Neural progenitor cell (in vitro differentiated cells): ENCODE measurements at places on chromosomes 13 and 19. TPM values are rescaled to one million over a fixed set of nuclear protein-coding genes. Genes with fewer than 3 reads are reported as not detected.

DNA sequence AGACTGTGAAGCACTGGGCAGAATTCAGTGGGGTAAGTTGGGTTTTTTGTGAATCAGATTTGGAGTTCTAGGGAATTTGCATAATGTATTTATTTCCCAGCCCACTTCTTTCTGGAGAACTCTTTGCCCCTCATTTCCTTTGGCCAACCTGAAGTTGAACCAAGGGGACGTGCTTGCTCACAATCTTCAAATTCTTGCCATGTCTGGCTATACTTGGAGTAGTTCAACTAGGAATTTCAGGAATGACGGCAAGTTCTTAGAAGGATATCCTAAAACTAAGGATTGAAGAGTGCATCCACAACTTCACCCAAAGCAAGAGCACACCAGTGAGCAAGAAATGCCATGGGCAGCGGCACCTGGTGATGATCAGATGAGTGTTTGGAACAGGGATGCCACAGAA, 88.5 kb downstream of the TEX26 start:
- DNase-seq, result no peak

SMAD9 gene
- total RNA-seq, result 1.2 and 1.6 TPM in 2 replicates

ADGRE2 gene
- 0.28 and 0.34 TPM in 2 replicates for total RNA-seq

GRCh38 chr13:42021851-42022250, 26.6 kb upstream of the DGKH start:
- no peak for DNase-seq

DNA sequence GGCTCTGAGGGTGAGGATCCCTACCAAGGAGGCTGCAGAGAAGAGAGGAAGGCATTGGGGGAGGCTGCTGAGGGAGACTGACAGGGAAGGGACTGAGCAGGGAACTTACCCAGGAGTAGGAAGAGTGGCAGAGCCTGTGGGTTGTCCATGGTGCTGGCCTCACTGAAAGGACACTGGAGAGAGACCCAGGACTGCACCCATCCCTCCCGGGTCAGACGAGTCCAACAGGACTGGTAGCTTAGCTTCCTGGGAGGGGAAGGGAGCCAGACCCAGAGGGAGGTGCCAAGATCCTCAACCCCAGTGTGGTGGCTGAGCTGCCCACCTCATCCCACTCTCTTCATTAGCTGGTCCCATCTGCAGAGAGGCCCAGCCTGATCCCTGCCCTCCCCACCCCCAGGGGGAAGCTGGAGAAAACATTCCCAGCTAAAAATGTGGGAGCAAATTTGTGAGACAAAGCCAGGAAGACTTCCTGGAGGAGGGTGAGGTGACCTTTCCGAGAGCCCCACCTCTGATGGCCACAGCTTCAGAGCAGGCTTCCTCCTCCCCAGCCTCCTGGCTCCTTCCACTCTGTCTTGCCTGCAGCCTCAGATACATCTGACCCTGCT, at the start of gene VSIG10L:
Gene VSIG10L, minus strand, starts transcription at position 164 of the 605 bp plus-strand sequence. Its CDS starts 15 bp downstream, at position 149.
- no peak for DNase-seq

GRCh38 chr13:33740134-33740538, 77.8 kb upstream of the RFC3 start:
- DNase-seq, result no peak

DNA sequence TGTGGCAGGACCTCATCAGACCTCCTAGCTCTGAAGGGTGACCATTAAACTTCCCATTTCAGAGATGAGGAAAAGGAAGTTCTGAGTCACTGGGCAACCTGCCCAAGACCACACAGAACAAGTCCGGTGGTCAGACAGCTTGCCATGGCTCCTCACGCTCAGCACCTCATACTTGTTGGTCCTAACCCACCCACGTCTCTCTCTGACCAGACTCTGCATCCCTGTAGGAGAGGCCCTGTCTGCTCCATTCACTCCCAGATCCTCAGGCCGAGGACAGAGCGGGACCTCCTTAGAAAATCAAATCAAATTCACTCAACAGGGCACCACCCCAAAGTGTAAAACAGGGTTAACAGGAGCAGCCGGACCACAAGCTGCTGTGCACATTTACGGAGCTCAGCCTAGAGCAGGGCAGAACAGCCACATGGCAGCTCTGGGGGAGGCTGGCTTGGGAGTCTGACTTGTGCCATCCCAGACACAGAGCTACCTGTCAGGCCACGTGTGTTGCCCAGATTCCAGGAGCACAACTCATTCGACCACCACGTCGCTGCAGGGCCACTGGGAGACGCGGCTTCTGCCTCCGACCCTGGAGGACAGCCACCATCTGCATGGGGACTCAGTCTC, 1.7 kb downstream of the MIER2 start:
- no peak for DNase-seq

DPF1 gene
- total RNA-seq, result 3.4 and 6.5 TPM in 2 replicates

GRCh38 chr13:38042771-38043170, 173.2 kb upstream of the TRPC4 start:
- no peak for DNase-seq

GRCh38 chr19:42330241-42330711, 4.8 kb downstream of the MEGF8 start:
- DNase-seq, result no peak

DCT gene
- 0.09 TPM in 1 of 2 replicates, not detected in the other for total RNA-seq

DNA sequence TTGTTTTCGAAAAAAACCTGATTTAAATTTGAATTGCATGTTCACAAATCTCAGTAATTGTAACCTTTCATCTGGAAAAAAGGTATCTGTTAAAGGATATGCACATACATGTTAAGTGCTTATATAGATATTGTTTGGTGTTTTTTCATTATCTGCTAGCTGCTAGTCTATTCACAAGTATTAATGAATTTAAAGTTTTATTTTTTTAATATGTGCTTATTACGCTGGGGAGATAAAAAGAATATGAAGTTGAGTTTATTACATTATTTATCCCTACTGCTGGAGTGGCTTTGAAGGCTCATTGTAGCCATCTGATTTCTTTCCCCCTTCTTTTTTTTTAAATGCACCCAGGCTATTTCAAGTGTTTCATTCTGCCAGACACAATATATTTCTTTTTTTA, 3.9 kb upstream of the MAB21L1 start:
- no peak for DNase-seq

GRCh38 chr13:30466358-30466714, 600 bp upstream of the HMGB1 start:
- peak; percentile 55 for DNase-seq

DNA sequence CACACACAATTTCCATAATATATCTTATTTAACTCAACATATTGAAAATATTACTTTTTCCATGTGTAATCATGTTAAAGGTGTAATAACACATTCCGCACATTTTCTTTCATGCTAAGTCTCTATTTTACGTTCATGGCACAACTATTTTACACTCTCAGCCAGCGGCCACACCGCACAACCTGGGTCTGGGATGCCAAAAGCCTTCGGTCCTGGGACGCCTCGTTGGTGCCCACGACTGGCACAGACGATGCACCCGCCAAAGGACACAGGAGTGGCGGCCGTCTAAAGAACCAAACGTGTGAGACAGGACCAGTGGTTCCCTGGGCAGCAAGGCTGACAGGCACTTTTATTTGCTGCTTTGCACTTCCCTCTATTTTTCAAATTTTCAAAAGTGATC, 10.0 kb upstream of the PROZ start:
- DNase-seq, result no peak

DNA sequence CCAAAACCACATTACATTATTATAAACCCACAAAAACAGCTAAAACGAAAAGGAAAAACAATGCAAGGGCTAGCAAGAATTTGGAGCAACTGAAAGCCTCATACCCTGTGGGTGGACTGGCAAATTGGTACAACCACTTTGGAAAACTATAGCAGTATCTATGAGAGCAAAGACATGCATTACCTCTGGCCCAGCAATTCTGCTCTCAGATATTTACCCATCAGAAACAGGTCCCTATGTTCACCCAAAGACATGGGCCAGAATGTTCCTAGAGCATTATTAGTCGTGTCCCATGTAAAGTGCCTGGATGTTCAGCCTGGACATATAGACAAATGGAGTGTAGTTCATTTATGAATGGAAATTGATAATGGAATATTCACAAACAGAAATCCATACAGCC, 27.9 kb downstream of the POP4 start:
- no peak for DNase-seq

- DNase-seq, result no peak
Measured at GRCh38 chr19:21789466-21790085, 22.2 kb upstream of the ZNF100 start.

MEF2B gene
- 0.15 TPM in 1 of 2 replicates, not detected in the other for total RNA-seq

DNA sequence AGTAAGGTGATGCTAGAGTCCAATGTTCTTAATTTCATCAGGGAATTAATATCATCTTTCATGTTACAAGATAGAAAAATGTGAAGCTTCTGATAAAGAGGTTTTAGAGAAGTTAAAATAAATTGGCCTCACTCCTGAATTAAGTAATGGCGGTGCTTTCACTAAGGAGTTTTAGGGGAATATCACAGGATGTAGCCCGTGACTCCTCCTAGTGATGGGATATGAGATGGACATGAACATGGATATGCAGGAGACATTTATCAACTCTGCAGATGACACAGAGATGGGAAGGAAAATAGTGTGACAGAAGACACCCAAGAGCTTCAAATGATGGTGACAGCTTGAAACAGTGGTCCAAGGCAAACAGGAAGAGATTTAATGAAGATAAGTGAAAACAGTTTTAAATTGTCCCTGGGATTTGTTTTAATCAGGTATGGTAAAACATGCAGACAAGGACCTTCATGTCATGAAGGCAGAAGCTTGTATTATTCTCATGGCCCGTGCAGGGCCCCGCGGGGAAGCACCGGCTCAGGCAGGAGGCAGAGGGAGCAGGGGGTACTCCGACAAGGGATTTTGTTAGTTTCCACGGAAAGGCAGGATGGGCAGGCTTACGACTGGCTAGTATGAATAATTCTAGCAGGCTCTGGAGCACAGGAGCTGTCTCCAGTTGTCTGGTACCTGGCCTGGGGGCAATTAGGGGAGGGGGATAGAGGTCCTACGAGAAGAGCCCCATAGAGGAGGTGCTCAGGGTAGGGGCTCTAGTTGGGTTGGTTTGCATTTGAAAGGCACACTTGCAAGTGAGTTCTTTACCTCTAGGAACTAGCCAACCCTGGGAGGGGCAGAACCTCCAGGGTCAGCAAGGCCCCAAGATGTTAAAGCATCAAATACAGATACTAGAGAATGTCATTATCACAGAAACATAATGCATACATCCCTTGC, 38.7 kb upstream of the FARP1 start:
- no peak for DNase-seq

POU4F1 gene
- total RNA-seq, result 1.6 and 2.0 TPM in 2 replicates

PNMA8B gene
- total RNA-seq, result 0.09 and 3.9 TPM in 2 replicates

DNA sequence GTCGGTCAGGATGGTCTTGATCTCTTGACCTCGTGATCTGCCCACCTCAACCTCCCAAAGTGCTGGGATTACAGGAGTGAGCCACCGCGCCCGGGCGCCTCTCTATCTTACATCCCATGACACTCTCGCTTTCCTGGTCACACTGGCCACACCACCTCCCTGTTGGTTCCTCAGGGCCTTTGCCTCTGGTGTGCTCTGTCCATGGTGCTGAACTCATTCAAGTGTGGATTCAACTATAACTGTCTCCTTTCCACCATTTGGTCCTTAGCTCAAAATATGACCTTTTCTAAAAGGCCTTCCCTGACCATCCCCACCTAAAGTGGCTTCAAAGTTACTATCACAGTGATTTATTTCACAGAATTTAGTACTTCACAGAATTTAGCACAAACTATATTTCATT, 3.7 kb upstream of the SMIM17 start:
- peak; percentile 60 for DNase-seq

DNA sequence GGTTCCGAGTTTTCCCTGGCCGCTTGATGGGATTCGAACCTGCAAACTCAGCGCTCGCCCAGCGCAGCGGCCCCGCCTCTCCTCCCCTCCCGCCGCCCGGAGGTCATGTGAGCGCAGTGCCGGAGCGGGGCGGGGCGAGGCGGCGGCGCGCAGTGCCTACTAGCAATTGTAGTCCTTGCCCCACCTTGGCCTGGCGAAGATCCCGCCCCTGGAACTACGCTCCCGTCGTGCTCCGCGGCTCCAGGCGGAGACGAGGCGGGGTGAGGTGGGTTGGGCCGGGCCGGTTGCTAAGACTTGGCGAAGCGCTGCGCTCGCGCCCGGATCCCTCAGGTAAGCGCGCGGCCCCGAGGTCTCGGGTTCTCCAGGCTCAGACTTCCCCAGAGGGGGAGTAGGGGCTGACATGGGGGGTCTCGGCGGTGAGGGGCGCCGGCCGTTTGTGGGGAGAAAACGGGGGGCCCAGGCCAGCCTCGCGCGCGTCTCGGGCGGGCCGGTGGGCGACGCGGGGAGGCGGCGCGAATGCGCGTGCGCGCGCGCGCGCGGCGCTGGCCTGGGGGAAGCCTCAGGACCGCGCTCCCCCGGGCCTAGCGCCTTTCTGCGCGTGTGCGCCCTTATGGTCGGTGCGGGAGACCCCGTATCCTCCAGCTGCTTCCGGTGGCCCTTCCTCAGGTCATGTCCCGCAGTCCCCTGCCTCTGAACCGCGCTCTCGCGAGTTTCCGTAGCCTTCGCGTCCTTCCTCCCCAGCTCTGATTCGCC, at the start of the genes ADAT3 and SCAMP4:
Gene ADAT3, plus strand, starts transcription at position 290 of the 753 bp plus-strand sequence. CDS start 6,649 bp downstream, outside the sequence.
Gene SCAMP4, plus strand, starts transcription at position 290 of the 753 bp plus-strand sequence. CDS start 9,621 bp downstream, outside the sequence.
- peak; percentile 99 for DNase-seq

GRCh38 chr13:40024967-40025714, 369.7 kb downstream of the COG6 start:
- DNase-seq, result no peak

- no peak for DNase-seq
Measured at GRCh38 chr13:40316301-40316700, 350.1 kb downstream of the FOXO1 start.

DNA sequence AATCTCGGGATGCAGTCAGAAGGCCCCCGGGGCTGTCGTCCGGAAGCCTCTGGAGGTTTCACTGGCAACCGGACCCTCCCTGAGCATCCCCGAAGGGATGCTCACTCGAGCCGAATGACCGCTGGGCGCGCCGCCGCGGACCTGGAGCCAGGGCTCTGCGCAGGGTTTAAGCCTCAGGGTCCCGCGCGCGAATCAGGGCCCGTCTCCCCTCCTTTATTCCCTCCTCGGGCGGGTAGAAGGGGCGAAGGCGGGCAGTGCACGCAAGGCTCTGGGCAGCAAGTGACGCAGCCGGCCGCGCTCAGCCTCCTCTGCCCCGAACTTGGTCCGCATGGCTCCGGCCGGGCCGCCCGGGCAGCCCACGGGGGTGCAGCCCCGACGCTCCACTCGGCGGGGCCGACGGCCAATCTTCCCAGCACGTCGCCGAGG, 572 bp downstream of the SHISA2 start:
- peak; percentile 66 for DNase-seq

ZNF547 gene
- 2.7 and 2.9 TPM in 2 replicates for total RNA-seq

- no peak for DNase-seq
Measured at GRCh38 chr13:24353736-24354135, 44.4 kb downstream of the C1QTNF9 start.

PROZ gene
- not detected in 2 replicates for total RNA-seq

DNA sequence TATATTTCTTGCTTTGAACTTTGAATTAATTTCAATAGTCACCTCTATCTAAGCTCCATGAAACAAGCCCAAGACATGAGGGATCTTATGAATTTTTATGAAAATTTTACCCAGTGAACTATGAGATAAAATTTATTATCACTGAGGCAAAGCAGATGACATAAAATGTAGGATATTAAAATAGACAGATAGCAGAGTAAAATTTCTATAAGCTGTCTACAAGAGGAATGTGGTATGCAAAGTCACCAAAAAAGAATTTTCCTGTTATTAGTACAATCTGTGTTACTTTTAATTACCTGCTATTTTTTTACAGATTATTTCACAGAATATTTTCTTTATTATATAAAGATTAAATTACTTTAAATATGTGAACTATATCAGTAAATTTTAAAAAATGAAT, 2312.6 kb downstream of the PCDH9 start:
- no peak for DNase-seq

- no peak for DNase-seq
Measured at GRCh38 chr19:14514215-14514863, 3.9 kb downstream of the DNAJB1 start.
